CD4-positive, alpha-beta T cell treated with Interleukin-4 for 1 hour (primary cell): ENCODE measurements at places on chromosomes 5 and 9.

- no peak for DNase-seq
Measured at GRCh38 chr5:1090538-1090937, 21.3 kb downstream of the SLC12A7 start.

- no peak for DNase-seq
Measured at GRCh38 chr9:30015073-30015472, 2369.4 kb upstream of the ACO1 start.

DNA sequence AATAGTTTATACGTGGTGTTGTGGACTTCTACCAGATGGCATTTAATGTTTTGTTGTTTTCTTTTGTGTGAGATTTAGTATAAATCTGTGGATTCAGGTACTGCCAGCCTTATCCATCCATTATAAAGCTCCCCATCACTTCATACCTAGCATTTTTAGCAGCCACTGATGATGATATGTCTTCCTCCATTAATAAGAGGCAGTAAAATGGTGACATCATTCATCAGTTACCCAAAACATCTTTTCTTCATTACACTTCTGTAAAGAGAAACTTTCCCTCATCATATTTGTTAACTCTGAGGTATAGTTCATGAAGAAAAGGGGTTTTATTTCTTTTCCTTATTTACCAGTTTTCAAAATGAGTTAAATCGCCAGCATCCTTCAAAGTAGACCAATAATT lies 19.4 kb downstream of the CHD1 start:
- no peak for DNase-seq

- no peak for DNase-seq
Measured at GRCh38 chr5:131575660-131576227, 59.3 kb downstream of the RAPGEF6 start.

- DNase-seq: no peak
Measured at GRCh38 chr5:114957384-114957783, 212.3 kb downstream of the TRIM36 start.

- DNase-seq: no peak
Measured at GRCh38 chr9:125730168-125730567, 17.0 kb upstream of the PBX3 start.

DNA sequence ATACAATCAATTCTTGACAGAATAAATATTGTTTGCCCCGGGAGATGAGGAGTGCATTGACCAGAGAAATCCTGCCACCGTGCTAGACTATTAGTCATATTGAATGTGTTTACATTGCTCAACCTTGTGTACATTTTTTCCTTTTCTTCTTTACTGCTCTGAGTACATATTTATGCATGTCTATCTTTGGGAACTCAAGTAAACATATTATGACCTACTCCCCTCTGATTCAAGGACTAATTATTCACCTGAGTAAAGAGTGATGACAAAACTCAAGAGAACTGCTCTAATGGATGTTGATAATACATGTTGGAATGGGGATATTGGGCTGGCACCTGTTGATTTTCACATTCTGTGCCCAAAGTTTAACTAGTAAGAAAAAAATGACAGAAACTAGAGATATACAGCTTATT lies 3.9 kb upstream of the SPINK1 start:
- no peak for DNase-seq

- DNase-seq: no peak
Measured at GRCh38 chr9:17757816-17758215, 178.9 kb downstream of the SH3GL2 start.

GRCh38 chr5:77129391-77129990 lies 42.4 kb upstream of the ZBED3 start:
- no peak for DNase-seq

DNA sequence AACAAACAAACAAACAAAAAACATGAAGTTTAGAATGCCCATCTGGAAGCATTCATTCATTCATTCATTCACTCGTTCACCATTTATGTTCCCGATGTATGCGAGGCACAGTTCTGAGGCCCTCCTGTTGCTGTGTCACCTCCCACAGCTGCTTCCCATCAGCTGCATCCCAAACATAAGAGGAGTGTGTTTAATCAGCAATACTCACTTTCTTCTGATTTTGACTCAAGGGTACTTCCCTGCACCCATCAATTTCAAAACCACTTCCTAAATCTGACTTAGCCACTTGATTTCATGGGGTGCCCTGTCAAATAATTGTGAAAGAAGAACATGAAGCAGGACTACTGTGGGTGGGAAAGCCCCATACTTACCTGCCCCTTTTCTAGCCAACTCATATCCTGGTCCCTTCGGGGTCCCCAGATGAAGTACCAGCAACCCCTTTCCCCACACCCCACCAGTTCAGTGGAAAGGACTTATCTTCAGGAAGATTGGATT lies 128.0 kb upstream of the IL12B start:
- DNase-seq: peak; percentile 15

DNA sequence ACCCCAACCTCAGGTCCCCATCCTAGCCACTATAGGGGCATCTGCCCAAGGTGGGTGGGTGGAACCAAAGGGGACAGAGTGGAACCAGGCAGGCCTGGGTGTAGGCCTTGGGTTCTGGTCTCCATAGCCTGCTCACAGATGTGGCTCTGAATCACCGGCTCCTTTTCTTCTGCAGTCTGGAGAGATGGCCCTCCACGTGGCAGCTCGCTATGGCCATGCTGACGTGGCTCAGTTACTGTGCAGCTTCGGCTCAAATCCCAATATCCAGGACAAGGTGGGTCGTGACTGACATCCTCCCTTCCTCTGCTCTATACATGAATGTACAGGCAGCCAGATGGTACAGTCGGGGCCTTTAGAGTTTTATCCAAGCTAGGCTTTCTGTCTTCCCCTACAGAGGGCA lies 77.3 kb upstream of the CTSL start:
- no peak for DNase-seq

DNA sequence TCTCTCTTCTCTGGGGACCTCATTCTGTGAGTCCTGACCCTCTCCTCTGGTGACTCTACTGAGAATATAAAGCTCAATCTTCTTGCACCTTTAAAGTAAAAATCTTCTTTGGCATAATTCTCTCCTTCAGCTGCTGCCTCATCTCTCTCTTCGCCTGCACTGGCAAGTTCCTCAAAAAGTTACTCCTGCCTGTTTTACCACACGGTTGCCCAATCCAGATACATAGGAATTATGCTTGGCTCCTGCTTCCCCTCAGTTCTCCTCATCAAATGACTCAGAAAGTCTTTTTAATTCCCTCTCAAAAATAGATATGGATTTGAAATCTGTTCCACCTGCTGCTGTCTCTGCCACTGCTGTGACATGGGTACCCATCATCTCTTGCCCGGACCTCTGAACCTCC lies 14.4 kb upstream of the HRCT1 start:
- no peak for DNase-seq
